ENCODE measurements at places on chromosomes 4 and X.

GRCh38 chrX:102892103-102892502 is 45.0 kb upstream of the RAB40AL start:
- DNase-seq, result no peak

DNA sequence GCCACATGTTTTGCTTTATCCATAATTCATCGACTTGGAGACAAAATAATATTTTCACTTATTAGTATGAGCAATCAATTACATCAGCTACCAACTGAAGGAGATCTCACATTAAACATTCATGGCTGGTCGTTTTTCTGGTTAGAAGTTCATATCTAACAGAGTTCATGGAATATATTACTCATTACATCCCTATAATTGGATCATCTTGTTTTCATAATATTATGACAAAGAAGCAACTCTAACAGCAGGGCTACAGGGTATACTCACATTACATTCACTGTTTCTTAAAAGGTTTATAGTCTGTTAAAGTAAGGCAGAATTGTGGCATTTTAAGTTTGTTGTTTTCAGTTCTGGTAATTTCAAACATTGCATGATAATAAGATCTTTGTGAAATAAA is 33.0 kb downstream of the GSTCD start:
- DNase-seq, result no peak

DNA sequence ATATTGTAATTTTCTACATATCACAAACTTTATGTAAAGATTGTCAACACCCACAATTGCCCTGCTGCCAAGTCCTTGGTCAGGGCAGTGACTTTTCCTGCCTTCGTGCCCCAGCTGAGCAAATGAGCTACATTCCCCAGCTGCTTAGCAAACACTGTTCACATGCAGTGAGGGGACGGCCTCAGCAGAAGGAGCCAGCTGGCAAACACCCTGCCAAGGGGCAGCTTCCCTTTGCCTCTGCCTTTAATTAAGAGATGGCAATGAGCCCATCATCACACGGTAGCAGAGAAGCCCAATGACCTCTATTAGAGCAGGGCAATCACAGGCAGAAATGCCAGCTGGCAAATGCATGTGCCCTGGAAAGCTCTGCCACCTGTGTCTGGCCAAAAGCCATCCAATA is 253.4 kb downstream of the EPHA5 start:
- no peak for DNase-seq

DNA sequence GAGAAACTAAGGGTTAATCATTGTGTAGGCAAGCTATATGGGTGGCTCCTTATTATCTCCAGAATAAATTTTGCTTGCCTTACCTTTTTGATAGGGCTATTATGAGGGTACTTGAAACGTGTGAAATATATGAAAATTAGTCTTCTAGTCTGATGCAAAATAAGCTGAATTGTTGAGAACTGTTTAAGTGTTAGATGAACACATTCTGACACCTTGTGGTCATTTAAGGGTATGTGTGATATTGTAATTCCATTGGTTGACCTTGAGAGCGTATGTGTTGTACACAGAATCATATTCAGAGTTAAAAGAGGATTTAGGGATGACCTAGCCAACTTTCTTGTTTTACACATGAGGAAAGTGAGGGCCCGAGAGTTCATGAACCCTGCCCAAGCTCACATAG is 44.6 kb upstream of the LINC00632 start:
- DNase-seq, result no peak

DNA sequence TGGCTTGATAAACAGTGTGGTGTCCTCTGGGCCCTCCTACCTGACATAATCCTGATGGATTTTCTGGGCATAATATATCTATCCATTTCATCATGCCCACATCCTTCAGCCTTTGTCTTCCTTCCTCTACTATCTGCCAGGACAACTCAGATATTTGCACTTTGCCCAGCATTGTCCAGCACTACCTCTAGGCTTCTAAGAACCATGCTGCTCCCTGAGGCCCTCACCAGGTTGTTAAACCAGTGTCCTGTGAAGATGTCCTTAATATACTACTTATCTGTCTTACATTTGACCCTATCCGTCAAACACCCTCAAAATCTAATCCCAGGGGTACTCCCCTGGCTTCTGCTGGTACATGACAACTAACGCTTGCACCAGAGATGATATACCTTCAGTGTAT is 58.2 kb upstream of the MAML3 start:
- DNase-seq, result no peak

- DNase-seq, result no peak
These were observed 160.8 kb downstream of the DKK2 start for GRCh38 chr4:106875340-106875739.

GRCh38 chrX:19739683-19740082 is 147.7 kb downstream of the SH3KBP1 start:
- DNase-seq, result peak; percentile 24

DNA sequence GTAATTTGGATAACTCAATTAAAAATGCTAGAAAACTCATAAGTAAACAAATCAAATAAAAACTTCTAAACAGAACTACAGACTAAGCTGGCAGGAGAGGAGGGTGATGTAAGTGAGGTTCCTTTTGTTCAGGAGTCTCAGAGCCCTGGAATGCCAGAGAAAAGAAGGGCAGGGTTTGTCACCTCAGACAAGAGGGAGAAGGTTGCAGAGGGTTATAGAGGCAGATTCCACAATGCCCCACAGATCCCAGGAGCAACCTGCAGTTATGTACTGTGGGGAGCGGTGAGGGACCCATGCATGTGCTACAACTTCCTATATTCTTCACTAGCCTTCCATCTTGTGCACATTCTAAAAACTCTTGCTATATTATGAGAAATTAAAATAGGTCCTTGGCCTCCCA is 129.7 kb downstream of the CFAP299 start:
- DNase-seq, result no peak

DNA sequence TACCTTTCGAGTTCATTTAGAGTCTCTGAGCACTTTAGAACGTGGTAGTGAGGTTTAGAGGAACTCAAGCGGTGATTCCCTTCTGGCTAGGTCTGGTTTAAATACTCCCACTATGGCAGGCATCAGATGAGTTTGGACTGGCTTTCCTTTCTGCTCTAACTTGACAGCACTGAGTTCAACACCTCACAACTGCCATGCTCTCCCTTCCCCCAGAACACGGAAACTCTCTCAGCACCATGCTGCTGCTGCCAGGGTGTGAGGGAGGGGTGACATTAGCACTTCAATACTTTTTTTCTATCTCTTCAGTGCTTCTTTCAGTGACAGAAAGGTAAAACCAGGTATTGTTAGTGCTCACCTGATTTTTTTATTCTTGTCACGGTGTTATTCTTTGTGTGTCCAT is 234.5 kb upstream of the AGTR2 start:
- no peak for DNase-seq

GRCh38 chrX:132373610-132374009 is 115.2 kb downstream of the MBNL3 start:
- no peak for DNase-seq

GRCh38 chr4:112312610-112313239 is 15.6 kb downstream of the ALPK1 start:
- no peak for DNase-seq

DNA sequence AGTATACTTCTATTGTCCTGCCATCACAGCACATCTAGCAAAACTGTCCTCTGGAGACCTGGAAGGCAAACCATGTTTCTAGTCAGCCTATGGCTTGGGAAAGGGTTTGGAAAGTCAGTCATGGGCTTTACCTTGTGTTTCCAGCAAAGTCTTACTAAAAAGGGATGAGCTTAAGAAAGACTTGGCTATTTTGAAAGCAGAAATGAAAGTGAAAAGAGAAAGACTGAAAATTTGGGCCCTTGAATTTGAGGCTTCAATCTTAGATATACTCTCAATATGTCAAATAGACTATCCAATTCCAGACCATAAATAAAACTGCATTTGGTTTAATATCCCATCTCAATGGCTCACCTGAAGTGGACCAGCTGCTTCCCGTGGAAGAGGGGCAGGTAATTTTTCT is 127.9 kb downstream of the ZNF330 start:
- no peak for DNase-seq

GRCh38 chrX:54934890-54935289 is 14.3 kb downstream of the TRO start:
- no peak for DNase-seq

DNA sequence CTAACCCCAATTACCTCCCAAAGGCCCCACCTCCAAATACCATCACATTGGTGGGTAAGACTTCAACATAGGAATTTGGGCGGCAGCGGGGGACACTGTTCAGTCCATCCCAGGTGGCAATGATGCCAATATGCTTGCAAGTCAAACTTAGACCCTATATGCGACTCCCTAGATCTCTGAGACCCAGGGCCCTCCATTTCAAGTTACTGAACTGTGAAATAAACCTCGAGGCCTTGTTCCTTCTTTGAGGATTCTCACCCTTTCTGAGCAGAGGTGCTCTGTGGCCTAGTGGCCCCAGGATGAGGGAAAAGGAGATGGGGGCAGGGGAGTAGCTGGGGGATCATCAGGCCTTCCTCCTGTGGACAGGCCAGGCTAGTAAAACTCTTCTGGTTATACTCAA is 44.7 kb downstream of the CNGA2 start:
- DNase-seq, result no peak

- no peak for DNase-seq
These were observed at the start of gene GRIA2 for GRCh38 chr4:157220371-157220881. Gene GRIA2, plus strand, starts transcription at chr4:157220728. Its CDS starts 315 bp downstream, at chr4:157221043.

DNA sequence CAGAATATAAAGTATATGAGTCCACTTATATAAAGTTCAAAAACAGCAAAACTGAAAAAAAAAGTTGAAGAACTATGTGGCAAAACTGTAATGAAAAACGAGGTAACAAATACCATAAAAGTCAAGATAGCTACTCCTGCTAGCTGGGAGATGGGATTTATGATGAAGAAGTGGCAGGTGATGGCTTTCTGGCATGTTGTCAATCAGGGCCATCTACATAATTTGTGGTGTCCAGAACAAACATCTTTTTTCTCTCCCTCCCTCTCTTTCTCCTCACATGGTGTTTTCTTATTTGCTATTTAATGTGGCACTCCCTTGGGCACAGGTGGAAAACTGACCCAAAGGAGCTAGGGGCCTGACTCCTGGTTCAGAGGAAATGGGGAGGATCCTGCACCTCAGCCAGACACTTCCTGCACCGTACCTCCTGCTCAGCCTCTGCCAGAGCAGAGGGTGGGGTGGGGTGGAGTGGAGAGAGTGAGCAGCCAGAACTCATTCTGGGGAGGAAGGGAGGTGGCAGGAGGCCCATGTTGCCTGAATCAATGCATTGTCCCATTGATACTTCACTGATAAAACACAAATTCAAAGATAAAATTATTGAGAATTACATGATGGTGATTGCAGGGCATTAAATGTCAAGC is 5.3 kb upstream of the SAP30 start:
- no peak for DNase-seq

GRCh38 chrX:63934791-63935190 is 149.8 kb upstream of the ARHGEF9 start:
- DNase-seq, result no peak

All from activated T-helper 9 cell treated with anti-CD3 and anti-CD28 coated beads, Interleukin-2, amount 50 U/mL, for 16 hours (primary cell).